C1 segment of cervical spinal cord (tissue), 14 donors: ENCODE measurements at places on chromosomes 1 and 21.

DNA sequence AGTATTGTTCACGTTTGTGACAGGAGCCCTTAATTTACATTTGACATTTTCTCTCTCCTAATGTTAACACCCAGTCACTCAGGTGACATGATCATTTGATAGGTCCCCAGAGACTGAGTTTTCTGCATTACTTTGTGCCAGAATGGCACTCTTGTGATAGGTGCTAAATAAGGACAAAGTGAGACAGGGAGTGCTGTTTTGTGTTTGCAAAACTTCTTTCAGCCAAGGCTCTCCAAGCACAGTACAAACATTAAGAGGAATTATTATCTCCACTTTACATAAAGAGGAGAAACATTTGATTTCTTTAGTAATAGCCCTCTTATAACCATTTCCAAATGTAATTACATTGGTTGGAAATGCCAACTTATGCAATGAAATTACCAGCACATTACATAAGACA is 355.2 kb downstream of the NTNG1 start:
- no peak for DNase-seq

GRCh38 chr1:29713857-29714256 is 477.5 kb downstream of the PTPRU start:
- no peak for DNase-seq

DNA sequence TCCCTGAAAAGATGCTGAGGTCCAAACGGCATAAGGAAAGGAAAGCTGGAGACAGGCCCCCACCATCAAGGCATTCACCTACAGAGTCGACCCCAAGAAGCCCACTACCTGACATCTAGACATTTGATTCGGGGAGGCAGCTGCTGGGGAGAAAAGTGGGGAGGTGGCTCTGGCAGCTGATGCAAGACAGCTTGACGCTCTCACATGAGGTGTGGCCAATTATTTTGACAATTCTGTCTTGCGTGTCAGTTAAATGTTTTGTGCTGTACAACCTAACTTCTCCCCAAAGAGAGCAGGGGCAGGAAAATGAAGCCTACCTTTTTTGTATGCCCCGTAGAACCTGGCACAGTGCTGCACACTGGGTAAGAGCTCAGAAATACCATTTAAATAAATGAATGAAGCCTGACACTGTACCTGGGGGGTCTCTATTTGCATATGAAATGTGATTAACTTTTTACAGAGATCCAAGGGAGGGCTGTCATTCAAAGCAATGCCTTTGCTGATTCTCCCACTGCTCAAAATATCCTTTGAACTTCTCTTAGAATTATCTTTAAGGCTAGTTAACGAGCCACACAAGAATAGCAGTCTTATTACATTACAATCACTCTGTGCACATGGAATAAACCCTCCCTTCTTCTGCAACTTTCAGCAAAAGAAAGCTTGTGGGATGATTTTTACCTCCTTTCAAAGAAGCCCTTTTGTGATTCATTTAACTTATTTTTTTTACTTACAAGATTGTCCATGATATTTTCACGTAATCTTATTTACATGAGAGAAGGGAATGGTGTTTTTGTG is 163.2 kb downstream of the TNR start:
- no peak for DNase-seq

- DNase-seq = no peak
Observed at GRCh38 chr1:192958871-192959270, 100.3 kb downstream of the UCHL5 start.

- DNase-seq = no peak
Observed at GRCh38 chr1:57898531-57898930, 474.7 kb upstream of the DAB1 start.
